Activated CD4-positive, alpha-beta T cell treated with anti-CD3 and anti-CD28 coated beads, Interleukin-2, amount 10 ng/mL, durations not matched to agents 24 days and 14 days (primary cell): ENCODE measurements at places on chromosomes 16 and 17. TPM values are rescaled to one million over a fixed set of nuclear protein-coding genes. Genes with fewer than 3 reads are reported as not detected.

DNA sequence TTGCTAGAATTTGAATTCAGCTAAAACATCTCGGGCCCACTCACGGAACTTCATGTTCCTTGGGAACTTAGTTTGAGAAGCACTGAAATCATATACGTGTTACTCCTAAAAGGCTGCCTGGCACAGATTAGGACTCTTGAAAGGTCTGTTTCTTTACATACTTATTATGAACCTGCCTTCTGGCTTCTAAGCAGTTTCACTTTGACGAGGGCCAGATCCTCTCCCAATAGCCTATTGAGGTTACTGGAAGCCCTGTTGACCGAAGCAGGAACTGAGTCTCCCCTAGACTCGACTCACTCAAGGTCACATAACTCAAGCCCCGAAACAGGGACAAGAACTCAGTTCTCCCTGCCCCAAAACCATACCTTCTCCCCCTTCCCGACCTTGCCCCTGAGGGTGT is 121.9 kb upstream of the PLCG2 start:
- DNase-seq = no peak
- no peaks in the 10 kb centered on the region for H3K27me3 ChIP-seq
- H3K4me1 ChIP-seq = peaks cover 13% of the 10 kb centered on the region
- H3K36me3 ChIP-seq = peaks cover 15% of the 10 kb centered on the region
- no peak overlapping the region for H3K27ac ChIP-seq
- H3K4me3 ChIP-seq = no peak overlapping the region

NPIPB13 gene
- 14.5 and 21.1 TPM in 2 replicates for total RNA-seq

GRCh38 chr17:76416899-76417298 is 32.5 kb downstream of the SPHK1 start:
- H3K4me1 ChIP-seq = peaks cover 12% of the 10 kb centered on the region
- no peak overlapping the region for H3K4me3 ChIP-seq
- DNase-seq = no peak
- H3K27ac ChIP-seq = no peak overlapping the region
- peaks cover 3% of the 10 kb centered on the region for H3K36me3 ChIP-seq

- no peaks in the 10 kb centered on the region for H3K27me3 ChIP-seq
- no peaks in the 10 kb centered on the region for H3K36me3 ChIP-seq
- no peak overlapping the region for H3K4me3 ChIP-seq
- DNase-seq = no peak
Measured at GRCh38 chr16:64724339-64724738, 397.5 kb downstream of the CDH11 start.

GRCh38 chr17:76198702-76199101 is 41.6 kb downstream of the RNF157 start:
- no peaks in the 10 kb centered on the region for H3K27me3 ChIP-seq
- no peak for DNase-seq
- no peak overlapping the region for H3K4me3 ChIP-seq
- H3K36me3 ChIP-seq = peaks cover 64% of the 10 kb centered on the region

GRCh38 chr16:80669673-80670072 is 128.9 kb downstream of the DYNLRB2 start:
- no peaks in the 10 kb centered on the region for H3K27me3 ChIP-seq
- H3K4me3 ChIP-seq = no peak overlapping the region
- no peak overlapping the region for H3K27ac ChIP-seq
- peaks cover 41% of the 10 kb centered on the region for H3K36me3 ChIP-seq
- peak; percentile 41 for DNase-seq
